ENCODE measurements at places on chromosomes 6 and 20.

DNA sequence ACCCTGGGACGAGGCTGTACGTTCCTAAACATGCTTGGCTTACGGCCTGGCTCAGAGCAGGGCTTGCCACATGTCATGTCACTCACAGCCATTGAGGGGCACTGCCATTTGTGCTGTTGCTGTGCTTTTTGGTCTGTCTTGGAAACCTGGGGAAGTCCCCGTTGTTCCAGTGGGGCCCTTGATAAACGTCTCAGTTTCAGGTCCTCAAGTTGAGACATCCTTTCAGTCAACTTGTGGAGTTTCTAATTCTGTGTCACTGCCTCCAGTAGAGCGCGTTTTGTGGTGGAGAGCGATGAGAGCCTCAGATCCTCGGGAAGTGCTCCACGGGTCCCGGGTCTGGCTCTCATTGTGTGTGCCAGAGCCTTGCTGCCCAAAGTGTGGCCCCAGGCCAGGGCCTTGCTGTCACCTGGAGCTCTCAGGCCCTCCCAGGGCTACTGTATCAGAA, 43.0 kb upstream of the CCR6 start:
- DNase-seq = no peak

- no peak for DNase-seq
Observed at GRCh38 chr6:2744209-2744771, 6.4 kb downstream of the MYLK4 start.

GRCh38 chr6:47303342-47303741, 6.4 kb downstream of the TNFRSF21 start:
- DNase-seq = no peak

GRCh38 chr6:163405412-163406309, 8.9 kb upstream of the QKI start:
- DNase-seq = no peak

All from naive thymus-derived CD4-positive, alpha-beta T cell (primary cell).